SHP77 (cell line): ENCODE measurements at places on chromosomes 12 and 14.

- DNase-seq, result no peak
These were observed 159.6 kb downstream of the CEP128 start for GRCh38 chr14:80781972-80782367.

GRCh38 chr14:83706231-83706954 is 1823.6 kb upstream of the FLRT2 start:
- DNase-seq, result no peak

DNA sequence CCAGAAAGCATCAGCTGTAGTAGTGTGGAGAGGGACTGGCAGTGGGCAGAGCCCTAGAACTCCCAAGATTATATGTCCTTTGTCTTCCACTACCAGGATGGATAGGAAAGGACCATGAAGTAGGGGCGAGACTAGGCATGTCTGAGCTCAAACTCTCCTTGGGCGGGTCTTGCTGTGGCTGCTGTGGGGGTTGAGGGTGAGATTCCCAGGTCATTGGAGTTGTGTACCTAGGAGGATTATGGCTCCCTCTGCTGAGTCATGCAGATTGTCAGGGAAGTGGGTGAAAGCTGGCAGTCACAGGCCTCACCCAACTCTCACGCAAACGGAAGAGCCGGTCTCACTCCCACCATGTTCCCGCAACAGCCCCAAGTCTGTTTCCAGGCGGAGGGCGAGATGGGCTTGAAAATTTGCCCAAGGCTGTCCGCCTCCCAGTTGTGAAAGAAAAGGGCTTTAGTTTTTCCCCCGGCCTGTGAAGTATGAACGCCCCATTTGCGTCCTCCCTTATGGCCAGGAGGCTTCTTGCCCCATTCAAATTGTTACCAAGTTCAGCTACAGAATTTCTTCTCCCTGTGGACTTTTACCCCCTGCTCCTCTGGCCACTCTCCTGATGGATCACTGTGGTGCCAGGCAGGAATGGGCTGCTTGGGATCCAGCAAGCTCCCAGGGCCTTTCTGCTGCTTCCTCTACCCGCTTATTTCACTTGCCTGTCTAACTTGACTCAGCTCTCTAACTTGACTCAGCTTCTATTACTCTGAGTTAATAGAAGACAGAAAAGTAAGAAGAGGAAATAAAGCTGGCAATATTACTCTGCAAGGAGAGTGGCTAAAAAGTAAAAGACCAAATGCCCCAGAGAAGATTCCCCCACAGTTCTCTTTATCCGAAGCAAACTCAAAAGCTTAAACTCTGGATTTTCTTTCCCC is 159.3 kb downstream of the SLC2A13 start:
- no peak for DNase-seq

DNA sequence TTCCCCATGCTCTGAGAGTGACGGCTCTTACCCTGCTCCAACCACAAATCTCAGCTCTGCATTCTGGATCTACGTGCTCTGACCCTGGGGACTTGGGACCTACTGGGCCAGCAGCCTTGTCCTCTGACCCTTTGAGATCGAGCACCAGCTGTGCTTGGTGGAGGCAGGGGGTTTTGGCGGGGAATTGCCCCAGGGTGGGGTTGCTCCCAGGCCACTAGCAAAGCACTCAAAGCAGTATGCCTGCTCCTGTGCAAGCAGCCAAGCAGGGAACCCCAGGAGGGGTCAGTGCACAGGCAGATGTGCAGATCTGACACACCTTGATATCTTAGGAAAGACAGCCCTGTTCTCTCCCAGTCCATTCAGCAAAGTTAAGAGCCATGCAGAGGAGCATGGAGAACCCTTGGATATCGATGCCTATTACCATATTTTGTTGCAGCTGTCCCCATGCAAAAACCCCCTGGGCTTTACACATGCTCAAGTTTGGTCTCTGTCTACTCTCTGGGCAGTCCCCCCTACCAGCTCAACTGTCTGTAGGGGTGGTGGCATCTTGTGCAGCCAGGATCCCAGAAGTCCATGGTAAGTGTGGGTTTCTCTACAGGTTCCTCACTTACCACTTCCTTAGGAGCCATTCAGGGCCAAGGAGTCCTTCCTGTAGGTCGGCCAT is 319.0 kb downstream of the TMTC2 start:
- DNase-seq, result no peak

- no peak for DNase-seq
These were observed 33.1 kb downstream of the SNX6 start for GRCh38 chr14:34596891-34597290.

- DNase-seq, result peak; percentile 24
These were observed 38.8 kb downstream of the TESC start for GRCh38 chr12:117060246-117060928.

DNA sequence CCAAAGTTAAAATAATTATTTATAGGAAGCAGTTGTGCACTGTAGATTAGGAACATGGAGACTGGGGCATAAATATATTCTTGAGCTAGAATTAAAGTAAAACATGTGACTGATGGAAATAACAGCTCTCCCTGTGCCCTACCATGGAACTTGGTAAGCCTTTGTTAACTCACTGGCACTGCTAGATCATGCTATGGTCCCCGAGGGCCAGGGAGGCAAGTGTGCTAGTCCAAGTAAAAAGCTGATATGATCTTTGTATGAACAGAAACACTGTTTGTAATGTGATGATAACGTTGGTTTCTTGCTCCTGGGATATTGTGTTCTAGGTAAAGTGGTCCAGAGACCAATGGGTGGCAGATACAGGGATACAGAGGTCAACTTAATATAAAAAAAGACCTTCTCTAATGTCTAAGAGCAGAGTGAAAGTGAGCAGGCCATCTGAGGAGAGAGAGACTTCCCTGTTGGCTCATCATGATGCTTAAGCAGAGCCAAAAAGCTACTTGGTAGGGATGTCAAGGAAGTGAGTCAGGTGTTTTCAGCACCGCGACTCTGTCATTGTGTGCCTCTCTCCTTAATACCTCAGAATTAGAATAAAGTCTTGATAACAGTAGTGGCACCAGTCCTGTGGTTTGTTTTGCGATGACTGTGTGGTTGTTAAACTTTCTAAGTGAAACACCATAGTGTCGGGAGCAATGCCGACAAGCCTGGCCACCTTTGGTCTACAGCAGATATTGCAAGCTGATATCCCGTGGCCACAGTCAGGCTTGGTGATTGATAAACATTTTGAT is 27.6 kb downstream of the BICD1 start:
- DNase-seq, result no peak

DNA sequence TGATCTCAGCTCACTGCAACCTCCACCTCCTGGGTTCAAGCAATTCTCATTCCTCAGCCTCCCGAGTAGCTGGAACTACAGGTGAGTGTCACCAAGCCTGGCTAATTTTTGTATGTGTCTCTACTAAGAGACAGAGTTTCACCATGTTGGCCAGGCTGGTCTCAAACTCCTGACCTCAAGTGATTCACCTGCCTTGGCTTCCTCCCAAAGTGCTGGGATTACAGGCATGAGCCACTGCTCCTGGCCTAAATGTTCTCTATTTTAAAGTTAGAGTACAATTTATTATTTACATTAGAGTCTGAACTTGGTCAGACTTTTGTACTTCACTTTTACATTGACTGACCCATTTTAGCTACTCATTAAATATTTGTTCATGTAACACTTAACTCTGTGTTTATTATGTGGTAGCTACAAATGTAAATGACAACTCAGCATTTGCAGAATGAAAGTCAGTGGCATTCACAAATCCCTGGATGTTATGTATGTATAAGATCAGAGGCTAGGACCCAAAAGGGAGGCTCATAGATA is 409.6 kb downstream of the APAF1 start:
- DNase-seq, result no peak

DNA sequence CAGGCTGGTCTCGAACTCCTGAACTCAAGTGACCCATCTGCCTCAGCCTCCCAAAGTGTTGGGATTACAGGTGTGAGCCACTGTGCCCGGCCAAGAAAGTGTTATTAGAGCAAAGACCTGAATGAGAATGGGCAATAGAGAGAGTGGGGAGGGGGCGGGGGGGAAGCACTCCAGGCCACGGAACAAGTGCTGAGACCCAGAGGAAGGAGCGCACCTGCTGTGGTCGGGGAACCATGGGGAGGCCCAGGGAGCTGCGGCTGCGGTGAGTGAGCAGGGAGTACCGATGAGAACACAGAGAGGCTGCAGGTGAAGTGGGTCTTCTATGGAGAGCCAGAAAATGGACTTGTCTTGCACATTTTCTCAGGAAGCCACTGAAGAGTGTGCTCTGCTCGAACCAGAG is 10.8 kb downstream of the SMIM41 start:
- no peak for DNase-seq

DNA sequence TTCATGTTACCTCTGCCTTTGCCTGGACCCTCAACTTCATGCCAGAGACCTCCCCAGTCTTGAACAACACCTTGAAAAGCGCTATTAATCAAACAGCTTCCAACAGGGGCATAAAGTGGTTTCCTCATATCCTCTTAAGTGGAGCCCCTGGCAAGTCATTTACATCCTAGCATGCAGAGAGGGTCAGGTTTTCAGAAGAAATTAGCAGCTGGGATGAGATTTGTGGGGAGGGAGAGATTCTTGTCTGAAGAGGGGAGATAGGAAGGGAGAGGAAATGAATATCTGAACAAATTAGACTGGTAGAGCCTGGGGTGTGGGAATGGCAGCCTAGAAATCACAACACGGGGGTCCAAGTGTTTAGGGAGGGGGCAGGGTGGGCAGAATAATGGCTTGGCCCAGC is 45.6 kb downstream of the CALM1 start:
- no peak for DNase-seq

DNA sequence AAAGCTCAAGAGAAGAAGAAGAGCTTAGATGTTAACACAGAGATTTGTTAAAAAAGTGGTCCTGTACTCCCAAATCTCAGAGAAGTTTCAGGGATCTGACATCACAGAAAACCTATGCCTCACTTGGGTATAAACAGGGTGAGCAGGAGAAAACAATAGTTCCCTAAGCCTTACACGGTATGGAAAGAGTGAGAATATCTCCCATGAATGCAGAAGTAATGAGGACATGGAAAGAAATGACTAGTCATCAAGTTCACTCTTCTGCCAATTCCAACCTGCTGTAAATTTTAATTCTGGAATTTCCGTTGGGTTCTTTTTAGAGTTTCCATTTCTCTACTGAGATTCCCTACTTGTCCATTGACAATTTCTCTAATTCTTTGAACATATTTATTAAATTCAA is 6.2 kb upstream of the PTGER2 start:
- no peak for DNase-seq
